ENCODE measurements at places on chromosomes 7 and 10.

- no peak for DNase-seq
Measured at GRCh38 chr10:19200211-19200610, 151.6 kb downstream of the MALRD1 start.

GRCh38 chr10:34151481-34151880, 663.6 kb downstream of the PARD3 start:
- DNase-seq: no peak

DNA sequence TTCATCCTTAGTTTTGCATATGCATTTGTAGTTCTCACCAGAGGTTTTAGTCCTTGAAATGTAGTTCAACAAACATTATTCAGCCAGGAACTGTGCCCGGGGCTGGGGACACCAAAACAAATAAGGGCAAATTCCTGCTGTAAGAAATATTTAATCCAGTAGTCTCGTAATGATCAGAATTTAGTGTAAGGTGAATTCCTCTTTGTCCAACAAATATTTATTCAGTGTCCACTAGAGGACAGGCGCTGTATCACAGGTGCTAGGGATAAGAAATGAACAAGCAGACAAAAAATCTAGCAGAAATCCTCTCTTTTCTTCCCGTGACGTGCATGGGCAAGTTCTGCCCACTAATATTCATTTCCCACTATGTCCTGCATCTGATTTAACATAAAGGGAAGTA, 17.6 kb downstream of the LGI1 start:
- no peak for DNase-seq

DNA sequence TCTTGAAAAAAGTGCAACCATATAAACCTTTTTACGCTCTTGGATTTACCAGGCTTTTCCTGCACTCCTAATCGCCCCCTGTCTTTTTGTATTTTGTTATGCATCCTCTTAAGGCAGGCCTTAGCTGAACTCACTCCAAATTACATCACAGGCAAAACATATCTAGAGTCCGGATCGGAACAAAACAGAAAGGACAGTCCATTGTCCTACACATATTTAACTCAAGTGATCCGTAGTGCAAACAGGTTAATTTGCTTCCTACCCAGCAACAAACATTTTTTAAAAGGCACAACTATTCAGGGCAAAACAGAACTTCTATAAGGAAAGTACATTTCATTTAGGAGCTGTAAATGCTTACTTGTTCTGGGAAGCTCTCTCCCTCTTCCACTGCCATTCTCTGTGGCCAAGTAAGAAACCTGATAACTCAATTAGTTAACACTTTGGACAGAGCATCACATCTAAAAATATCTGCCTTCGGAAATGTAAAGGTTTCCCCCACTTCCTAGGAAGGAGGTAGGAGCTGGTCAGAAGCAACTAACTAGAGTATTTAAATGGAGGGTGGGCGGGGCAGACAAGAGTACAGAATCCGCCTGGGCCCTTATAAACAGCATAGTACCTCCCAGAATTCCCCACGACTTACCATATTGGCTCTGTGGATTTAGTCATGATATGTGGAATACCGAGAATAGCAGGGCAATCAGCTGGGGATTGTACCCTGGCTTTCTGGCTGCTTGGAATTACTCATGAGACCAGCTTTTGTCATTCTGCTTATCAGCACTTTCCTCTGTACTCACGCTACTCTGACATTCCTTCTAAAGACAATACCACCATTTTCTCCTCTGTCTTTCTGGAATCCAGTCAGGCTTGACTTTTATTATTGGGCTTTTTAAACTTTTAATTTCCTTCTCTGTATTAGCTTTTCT, 89.5 kb downstream of the ANK3 start:
- DNase-seq: no peak

DNA sequence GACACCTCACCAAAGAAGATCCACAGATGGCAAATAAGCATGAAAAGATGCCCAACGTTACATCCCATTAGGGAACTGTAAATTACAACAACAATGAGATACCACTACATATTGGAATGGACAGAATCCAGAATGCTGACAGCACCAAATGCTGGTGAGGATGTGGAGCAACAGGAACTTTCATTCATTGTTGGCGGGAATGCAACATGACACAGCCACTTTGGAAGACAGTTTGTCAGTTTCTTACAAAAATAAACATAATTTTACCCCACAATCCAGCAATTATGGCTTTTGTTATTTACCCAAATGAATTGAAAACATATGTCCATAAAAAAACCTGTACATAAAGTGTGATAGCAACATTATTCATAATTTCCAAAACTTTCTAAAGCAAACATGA, 176.8 kb downstream of the C7orf25 start:
- no peak for DNase-seq

DNA sequence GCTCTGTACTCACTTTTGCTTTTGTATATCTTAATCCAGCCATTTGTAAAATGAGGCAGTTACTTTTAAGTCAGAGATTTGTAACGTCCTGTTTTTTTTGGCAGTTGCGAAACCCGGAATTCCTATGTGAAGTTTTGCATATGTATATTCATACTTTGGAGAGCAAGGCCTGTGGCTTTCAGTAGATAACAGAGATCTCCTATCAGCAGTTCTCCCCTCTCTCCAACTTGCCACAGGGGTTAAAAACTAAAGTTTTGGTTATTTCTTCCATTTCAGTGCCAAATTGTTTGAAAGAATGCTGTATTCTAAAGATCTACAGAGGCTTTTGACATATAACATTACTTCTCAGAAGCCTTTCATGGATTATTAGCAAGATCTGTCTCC, 102.4 kb downstream of the EXOC4 start:
- no peak for DNase-seq
